ENCODE measurements at places on chromosomes 4 and X.

DNA sequence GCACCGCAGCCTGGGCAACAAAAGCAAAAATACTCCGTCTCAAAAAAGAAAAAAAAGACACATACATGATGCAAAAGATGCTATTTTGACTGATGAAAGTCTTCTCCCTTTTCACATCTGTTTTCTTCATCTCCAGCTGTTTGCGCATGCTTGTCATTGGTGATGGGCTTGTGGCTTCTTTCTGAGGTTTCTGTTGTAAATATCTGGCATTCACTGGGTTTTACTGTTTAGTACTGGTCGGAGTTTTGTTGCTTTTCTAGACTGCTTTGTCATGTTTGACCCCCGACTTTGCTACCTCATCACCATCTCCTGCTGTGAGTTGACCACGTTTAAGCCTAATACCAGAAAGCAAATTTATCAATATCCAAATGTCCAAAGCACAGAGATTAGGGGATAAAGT, 34.4 kb downstream of the PTCHD1 start:
- no peak for DNase-seq

DNA sequence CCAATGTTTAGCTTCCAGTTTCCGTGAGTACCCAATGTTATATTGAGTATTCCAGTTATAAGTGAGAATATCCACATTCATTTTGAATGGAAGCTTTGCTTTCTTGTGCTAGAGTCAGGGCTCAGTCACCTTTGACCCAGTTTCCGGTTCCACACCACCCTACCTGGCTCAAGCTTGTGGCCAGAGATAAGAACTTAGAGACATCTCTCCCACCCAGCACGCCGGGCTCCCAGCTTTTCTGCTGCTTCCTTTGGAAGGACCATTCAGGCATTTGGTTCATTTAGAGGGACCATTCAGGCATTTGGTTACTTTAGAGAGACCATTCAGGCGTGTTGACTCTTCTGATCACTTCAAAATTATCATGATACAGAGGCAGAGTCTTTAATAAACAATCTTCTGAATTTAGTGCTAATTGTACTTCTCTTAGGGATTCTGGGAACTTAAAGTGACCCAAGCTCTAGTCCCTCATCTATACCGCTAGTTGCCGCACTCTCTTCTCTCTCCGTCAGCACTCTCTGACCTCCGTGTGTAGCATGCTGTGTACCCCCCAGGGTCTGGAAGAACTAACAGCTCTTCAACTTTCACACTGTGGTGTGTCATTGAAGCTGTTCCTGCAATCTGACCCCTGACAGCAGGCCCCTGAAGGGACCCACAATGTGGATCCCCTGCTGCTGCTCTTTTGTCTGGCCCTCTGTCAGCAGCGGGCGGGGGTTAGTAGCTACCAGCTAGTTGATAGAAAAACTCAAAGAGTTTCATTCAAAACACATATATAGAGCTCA, 943.1 kb downstream of the ARAP2 start:
- DNase-seq = no peak

GRCh38 chr4:120139392-120139791, 72.7 kb upstream of the MAD2L1 start:
- DNase-seq = no peak

DNA sequence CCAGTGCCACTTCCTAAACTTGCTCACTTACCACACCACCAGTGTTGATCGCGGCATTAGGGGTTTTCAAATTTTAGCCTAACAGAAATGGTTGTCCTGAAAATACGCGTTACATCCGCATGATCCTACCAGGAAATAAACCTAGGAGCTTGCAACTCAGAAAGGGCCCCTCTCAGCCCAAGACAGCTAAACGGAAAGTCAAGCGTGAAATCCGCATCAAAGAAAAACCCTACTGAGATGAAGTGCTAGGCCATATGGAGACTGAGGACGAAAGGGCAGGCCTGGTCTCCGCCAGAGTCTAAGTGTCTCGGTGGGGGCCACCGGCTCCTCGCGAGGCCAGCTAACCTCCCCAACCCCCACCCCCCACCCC, 626 bp downstream of the YTHDC1 start:
- DNase-seq = no peak

DNA sequence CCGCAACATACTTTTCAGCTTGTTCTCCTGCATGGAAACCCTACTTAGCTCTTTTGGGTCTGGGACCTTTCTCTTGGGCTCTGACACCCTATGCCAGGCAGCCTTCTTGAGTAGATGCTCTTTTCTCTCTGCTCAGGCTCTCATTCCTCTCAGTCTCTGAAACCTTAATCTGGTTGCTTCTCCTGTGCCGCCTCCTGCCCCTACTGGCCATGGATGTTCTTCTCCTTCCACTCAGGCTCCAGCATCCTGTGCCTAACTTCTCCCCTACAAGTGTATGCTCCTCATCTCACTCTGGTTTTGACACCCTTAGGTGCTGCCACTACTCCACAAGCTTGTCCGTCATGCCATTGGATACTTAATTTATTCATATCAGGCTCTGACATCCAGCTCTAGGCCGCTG, 15.2 kb downstream of the BLTP1 start:
- no peak for DNase-seq

DNA sequence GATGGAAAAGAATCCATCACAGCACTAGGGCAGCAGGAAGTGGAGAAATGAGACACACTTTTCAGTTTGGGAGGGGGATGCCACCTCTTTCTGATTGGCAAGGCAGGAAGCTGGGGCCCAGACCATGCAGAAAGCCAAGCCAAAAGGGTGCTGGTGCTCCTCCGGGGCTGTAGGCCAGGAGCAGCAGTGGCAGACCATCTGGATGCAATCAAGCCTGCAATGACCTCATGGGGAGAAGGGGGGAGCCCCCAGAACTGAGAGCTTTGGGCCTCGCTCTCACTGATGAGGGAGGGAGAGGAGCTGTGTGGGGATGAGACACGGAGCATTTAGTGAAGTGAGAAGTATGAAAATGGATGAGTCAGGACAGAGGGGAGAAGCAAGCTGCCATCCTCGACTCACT, 141.3 kb upstream of the NALF2 start:
- no peak for DNase-seq

GRCh38 chrX:108029928-108030711, 14.7 kb upstream of the VSIG1 start:
- no peak for DNase-seq

DNA sequence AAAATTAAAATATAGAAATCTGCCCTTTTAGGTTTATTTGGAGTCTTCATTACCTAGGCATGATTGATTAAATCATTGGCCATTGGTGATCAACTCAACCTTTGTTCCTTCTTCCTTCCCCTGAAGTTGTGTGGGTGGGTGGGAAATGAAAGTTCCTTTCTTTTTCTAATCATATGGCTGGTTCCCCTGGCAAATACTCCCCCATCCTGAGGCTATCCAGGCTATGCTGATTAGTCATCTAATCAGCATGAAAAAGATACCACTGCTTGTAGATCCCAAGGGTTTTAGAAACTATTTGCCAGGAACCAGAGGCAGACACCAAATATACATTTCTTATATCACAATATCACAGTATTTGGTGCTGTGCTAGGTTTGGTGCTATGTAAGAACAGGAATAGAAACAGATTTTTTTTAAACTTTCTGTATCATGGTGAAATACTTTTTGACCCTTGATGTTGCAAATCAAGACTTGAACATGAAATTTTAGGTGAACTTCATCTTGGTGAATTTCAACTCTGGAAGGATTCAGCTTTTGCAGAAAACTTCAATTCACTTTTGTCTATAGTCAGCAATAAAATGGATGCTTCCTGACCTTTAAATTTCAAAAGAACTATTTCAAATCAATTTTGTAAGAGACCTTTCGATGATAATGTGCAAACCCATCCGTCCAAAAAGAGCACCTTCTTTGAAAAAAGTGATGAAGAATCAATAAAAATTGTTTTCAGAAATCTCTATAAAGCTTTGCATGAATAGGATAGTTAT, 71.1 kb downstream of the CCSER1 start:
- DNase-seq = no peak

DNA sequence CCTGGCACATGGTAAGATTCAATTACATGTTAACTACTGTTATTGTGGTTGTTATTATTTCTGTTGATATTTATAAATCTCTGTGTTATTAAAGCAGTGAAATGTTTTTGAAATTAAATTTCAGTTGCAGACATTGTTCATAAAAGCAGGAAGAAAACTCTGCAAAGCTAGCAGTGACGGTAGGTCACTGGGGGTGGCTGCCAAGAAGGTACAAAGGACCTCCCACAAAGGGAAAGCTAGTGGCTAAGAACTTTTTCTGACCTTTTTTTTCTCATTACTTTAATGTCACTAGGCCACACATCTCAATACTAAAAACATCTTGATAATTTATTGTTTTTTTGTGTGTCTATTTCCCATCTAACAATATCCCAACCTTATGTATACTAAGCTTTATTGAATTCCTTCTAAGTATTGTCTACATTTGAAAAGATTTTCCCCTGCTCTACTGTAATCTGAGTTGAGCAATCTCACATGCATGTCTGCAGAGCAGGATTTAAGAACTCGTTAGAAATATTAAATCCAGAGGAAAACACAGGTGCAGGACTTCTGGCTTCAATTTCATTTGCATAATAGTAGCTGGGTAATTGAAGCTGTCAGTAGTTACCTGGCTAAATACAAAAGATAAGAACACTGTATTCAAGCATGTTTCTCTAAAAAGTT, 197.3 kb downstream of the CFAP299 start:
- DNase-seq = no peak

DNA sequence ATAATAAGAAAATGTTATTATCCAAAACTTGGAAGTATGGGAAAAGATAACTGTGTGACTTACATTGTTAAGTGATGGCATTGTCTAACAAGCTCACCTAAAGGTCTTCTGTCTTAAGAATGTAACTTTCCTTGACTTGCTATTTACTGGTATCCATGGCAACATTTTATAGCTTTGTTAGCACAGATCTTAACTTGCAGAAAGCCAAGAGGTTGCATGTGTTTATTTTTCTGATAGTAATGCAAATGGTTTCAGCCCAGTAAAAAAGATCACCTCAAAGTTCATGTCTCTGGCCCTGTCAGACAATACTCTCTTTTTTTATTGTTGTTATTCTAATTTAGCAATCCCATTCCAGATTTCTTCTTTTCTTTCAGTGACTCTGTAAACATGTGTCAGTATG, 425.3 kb downstream of the SPRY1 start:
- no peak for DNase-seq

DNA sequence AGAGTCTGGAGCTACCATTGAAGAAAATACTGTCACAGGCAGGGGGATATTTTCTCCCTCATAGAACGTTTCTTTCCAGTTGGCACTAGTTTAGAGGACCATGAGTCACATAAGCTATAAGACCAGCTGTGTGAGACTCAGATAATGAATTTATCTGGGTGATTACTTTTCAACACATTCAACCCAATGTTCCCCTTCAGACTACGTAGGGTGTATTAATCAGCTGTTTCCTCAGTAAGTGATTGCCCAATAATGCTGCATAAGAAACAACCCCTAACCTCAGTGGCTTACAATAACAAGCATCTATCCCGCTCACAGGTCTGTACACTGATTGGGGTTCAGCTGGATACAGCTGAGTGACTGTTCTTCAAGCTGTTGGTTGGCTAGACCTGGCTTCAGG, 38.1 kb downstream of the CBLL2 start:
- no peak for DNase-seq

- no peak for DNase-seq
Measured at GRCh38 chrX:20432746-20433387, 166.2 kb upstream of the RPS6KA3 start.

- no peak for DNase-seq
Measured at GRCh38 chrX:3807906-3808305, 94.5 kb upstream of the PRKX start.

DNA sequence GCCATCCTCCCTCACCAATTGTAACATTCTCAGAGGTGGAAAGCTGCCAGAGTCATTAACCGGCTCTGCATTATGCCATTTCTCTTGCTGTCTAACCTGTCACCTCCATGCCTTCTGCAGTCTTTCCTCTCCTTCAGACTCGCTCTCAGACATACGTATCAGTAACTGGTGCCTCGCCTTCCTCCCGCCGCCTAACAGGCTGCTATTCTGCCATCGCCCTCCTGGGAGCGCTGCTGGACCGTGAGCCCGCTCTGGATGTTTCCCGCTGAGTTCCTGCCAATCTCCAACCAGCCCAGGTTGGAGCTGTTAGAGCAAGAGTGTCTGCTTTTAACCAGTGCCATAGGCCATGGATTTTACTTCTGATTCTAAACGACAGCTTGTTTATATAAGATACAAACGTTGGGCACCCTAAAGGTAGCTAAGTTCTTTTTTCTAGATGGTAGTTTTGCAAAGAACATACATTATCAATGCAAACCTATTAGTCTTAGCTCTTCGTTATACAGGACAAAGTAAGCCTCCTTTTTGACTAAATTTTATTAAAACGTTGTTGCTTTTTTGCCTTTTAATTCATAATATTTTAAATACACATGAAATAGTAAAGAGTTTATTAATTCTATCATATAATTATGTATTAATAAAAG, 59.5 kb upstream of the NEIL3 start:
- DNase-seq = peak; percentile 11

DNA sequence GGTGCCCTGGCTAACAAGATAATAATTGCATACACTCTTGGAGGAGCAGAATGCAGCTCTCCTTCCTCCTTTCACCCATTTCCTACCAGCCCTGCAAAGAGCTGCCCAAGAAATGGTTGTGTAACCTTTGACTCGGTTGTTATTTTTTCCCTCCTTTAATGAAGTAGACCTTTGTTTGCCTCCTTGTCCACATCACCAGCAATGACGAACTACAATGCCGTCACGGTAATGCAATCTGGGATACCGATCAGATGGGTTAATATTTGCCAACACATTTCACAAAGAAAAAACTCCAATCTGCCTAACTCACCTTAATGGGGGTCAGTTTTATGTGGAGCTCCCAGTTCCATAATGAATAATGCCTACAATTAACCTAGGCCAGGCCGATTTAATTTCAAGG, 32.0 kb downstream of the GPRIN3 start:
- DNase-seq = no peak

DNA sequence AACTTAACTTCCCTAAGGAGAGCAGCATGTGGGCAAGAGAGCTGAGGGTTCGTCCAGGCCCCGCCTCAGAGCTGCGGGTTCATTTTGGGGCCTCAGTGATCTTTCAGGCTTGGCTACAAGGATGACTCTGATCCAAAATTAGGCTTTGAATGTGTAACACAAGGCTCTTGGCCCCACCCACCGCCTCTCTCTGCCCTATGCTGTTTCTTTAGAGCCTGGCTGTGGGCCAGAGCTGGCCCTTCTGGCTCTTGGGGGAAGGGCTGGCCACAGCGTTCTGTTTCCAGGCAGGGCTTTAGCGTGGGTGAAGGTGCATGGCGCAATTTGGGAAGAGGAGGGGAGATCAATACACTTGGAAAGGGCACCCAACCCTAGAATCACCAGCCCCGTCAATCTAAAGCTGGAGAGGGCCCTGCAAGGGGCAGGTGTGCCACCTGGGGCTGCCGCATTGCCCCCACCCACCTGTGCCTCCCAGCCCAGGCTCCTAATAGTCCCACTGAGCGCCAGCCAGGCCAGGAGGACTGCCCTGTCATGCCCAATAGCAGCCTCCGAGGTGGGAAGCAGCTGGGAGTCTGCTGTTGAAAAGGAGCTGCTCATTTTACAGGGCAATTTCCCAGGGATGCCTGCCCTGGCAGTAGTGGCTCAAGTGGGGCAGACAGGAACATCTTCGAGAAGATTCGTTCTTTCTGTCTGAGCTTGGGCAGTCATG, 84.5 kb upstream of the MAML3 start:
- DNase-seq = no peak
